ENCODE measurements at places on chromosomes 2 and 18. TPM values are rescaled to one million over a fixed set of nuclear protein-coding genes. Genes with fewer than 3 reads are reported as not detected.

GRCh38 chr2:167264380-167264779, 376.1 kb downstream of the XIRP2 start:
- H3K4me3 ChIP-seq: no peak overlapping the region
- no peak overlapping the region for H3K27ac ChIP-seq

- DNase-seq: peak; percentile 71
- H3K27ac ChIP-seq: peak overlapping the region; percentile 82
- H3K4me3 ChIP-seq: peak overlapping the region; percentile 31
- H3K36me3 ChIP-seq: peaks cover 12% of the 10 kb centered on the region
- H3K4me1 ChIP-seq: peaks cover 48% of the 10 kb centered on the region
These were observed 23.4 kb upstream of the CERS6 start for GRCh38 chr2:168432565-168433186.

- H3K4me1 ChIP-seq: no peaks in the 10 kb centered on the region
- no peak overlapping the region for H3K27ac ChIP-seq
- H3K36me3 ChIP-seq: no peaks in the 10 kb centered on the region
These were observed 238.4 kb downstream of the ACTR3 start for GRCh38 chr2:114128263-114128662.

GRCh38 chr2:207683438-207683837, 28.0 kb upstream of the CCNYL1 start:
- no peak for DNase-seq
- H3K36me3 ChIP-seq: no peaks in the 10 kb centered on the region
- no peaks in the 10 kb centered on the region for H3K27me3 ChIP-seq
- no peak overlapping the region for H3K4me3 ChIP-seq
- peaks cover 2% of the 10 kb centered on the region for H3K4me1 ChIP-seq
- no peak overlapping the region for H3K27ac ChIP-seq

CPO gene
- not detected for total RNA-seq

All from activated CD4-positive, alpha-beta T cell treated with anti-CD3 and anti-CD28 coated beads, Interleukin-2, amount 10 ng/mL, durations not matched to agents 7 days and 5 days (primary cell).